ENCODE measurements at places on chromosomes 1 and 21.
A peak's percentile ranks its signal among the peaks of the same experiment; 100 is the strongest.

GRCh38 chr1:222926566-222926965, 111.7 kb downstream of the DISP1 start:
- no peak for DNase-seq

GRCh38 chr1:14215151-14215550, 383.3 kb upstream of the KAZN start:
- DNase-seq: no peak

GRCh38 chr1:230251644-230252191, 174.4 kb downstream of the PGBD5 start:
- no peak for DNase-seq

- DNase-seq: peak; percentile 37
These were observed at the start of gene FNDC5 for GRCh38 chr1:32870615-32871363. Gene FNDC5 (minus strand): TSS chr1:32870912.

- no peak for DNase-seq
These were observed 152.0 kb downstream of the LMX1A start for GRCh38 chr1:165204548-165204947.

GRCh38 chr1:44048532-44049215, 17.4 kb upstream of the SLC6A9 start:
- no peak for DNase-seq

GRCh38 chr1:1020415-1021009, 592 bp downstream of the AGRN start:
- peak; percentile 62 for DNase-seq

GRCh38 chr1:10698726-10699469, 97.5 kb downstream of the CASZ1 start:
- DNase-seq: no peak

DNA sequence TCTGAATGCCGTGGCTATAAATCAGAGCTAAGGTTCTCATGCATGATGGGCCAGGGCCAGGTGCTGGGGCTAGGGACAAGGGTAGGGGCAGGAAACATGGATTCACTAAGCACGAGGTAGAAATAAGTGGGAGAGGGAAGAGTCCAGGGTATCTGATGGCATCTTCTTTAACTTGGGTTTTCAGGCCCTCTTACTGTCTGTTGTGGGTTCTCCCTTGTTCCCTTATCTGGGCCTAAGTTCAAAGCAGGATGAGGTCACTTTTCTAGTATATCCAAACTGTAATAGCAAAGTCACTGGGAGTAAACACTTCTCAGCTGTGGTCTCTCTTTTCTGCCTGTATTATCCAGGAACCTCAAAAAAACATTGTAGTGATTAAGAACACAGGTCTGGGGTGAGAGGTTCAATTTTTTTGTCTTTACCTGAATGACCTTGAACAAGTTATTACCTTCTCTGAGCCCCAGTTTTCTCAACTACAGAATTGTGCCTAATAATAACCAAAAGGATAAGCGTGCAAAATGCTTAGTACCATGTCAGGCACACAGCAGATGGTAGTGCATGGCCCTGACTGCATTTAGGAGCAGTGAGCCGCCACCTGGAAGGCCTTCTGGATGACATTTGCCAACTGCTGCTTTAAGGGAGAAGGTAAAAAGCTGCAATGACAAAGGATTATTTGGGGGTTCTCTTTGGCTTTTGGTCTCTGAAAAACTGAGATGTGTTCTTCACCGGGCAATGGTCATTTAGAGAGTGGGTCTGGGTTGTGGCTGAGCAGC, 53.6 kb upstream of the A3GALT2 start:
- DNase-seq: no peak

- no peak for DNase-seq
These were observed 11.0 kb downstream of the KRTAP10-1 start for GRCh38 chr21:44529011-44529421.

GRCh38 chr21:17390569-17390968, 122.3 kb upstream of the CXADR start:
- DNase-seq: no peak

DNA sequence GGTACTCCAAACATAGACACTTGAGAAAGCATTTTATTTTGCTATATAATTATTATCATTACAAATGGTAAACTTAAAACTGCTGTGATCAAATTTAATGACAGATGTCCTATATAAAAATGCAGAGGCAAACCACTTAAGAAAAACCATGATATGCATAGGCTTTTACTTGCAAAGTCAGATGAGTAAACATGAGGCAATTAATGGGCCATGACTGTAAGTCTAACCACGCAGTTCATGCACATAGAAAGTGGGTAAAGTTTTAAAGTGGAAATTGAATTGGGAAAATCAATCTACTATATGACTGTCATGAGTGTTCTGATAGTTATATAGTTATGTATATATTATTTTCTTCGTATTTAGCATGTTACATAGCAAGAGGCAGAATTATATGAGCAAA, 219.2 kb downstream of the PTPRC start:
- DNase-seq: no peak

DNA sequence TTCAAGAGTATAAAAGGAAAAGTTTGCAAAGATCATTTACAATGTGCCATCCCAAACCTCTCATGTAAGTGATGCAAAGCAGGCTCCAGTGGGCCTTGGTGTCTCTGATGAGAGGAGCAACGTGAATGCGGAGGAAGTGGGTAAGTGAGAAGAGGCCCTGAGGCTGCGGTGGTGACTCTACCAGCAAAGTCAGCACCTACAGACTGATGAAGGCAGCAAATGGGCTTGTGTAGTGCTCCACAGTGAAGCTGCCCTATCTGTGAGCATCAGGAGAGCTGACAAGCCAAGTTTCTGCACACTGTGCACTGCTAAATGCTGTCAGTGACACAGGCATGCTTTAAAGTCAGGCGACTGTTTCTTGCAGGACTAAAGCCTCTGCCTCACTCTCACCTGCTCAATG, 15.6 kb upstream of the RAP1A start:
- DNase-seq: peak; percentile 57

- no peak for DNase-seq
These were observed 20.1 kb upstream of the PEX10 start for GRCh38 chr1:2432441-2432844.

DNA sequence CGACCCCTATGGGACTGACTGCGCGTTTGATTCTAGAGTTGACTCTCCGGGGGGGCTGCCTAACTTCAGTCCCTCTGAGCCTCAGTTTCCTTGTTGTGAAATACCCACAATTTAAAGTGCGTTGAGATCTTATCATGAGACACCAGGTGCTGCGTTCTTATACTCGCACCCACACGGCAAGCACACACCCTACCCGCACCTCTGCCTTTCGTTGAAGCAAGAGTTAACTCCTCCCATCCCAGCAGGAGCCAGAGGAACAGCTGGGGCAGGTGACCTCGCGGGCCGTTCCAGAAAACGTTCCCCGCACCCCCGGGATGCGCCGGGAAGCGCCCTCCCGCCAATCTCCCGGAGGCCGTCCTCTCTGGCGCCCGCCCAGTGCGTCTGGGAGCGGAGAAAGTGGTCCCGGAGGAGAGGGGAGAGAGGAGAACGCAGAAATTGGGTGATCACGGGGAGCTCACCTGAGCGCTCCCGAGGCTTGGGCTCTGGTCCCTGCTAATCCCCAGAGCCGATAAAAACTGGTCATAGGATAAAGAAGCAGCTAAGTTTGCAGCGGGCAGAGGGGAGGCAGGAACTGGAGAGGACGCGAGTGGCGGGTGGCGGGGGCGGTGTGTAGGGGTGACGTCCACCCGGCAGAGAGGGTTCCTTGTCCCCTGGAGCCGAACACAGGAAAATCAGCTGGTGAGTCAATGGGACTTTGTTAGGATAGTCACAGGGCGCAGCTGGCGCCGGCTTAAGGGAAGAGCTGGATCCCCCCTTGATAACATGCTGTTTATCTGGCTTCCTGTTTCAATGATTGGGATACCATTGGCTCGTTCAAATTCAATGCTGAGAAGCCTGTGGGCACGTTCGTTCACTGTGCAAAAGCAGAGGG, 869 bp downstream of the NAV1 start:
- peak; percentile 24 for DNase-seq

GRCh38 chr1:45923343-45923742, 119.9 kb downstream of the MAST2 start:
- DNase-seq: no peak

GRCh38 chr1:154179946-154180687, 11.8 kb downstream of the TPM3 start:
- DNase-seq: peak; percentile 79

- DNase-seq: no peak
These were observed 277.5 kb downstream of the PDE4B start for GRCh38 chr1:66069976-66070876.

GRCh38 chr1:206112600-206113301, 4.4 kb downstream of the AVPR1B start:
- DNase-seq: no peak

GRCh38 chr1:201335174-201335870, 42.2 kb downstream of the TNNT2 start:
- no peak for DNase-seq

DNA sequence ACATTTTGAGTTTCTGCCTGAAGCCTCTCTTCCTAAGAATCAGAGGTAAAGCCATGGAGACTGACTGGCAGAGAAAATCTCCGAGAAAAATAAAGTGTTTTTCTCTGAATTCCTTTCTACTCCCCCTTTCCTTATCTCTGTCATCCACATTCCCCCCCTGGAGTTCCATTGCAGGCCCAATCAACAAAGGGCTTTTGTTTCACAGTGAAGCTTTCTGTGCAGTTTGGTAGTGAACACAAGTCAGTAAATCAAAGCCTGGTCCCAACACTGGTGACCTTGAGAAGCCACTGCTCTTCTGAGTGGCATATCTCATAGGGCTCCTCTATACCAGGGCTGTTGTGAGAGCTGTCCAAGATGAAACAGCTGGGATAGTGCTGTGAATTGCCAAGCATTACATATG, 228.4 kb downstream of the SEC16B start:
- DNase-seq: no peak

- DNase-seq: no peak
These were observed 36.8 kb downstream of the KCNAB2 start for GRCh38 chr1:6082430-6082971.

GRCh38 chr1:237287876-237288521, 246.0 kb downstream of the RYR2 start:
- DNase-seq: no peak

- DNase-seq: no peak
These were observed 253.1 kb upstream of the IRF2BP2 start for GRCh38 chr1:234862944-234863515.

DNA sequence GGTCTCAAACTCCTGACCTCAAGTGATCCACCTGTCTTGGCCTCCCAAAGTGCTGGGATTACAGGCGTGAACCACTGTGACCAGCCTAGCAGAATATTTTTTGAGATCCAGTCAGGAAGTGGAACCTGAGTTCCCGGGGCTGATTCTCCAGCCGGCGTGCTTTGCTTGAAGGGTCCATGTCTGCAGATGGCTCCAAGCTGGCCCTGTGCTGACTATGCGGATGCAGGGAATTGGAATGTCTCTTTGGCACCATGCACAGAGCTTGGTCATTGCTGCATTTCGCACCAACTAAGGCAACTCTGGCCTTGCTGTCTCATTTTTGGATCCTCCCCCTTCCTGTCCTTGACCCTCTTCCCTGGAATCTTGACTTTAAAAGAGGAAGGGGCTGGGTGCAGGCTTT, 28.1 kb downstream of the ARHGEF10L start:
- no peak for DNase-seq

DNA sequence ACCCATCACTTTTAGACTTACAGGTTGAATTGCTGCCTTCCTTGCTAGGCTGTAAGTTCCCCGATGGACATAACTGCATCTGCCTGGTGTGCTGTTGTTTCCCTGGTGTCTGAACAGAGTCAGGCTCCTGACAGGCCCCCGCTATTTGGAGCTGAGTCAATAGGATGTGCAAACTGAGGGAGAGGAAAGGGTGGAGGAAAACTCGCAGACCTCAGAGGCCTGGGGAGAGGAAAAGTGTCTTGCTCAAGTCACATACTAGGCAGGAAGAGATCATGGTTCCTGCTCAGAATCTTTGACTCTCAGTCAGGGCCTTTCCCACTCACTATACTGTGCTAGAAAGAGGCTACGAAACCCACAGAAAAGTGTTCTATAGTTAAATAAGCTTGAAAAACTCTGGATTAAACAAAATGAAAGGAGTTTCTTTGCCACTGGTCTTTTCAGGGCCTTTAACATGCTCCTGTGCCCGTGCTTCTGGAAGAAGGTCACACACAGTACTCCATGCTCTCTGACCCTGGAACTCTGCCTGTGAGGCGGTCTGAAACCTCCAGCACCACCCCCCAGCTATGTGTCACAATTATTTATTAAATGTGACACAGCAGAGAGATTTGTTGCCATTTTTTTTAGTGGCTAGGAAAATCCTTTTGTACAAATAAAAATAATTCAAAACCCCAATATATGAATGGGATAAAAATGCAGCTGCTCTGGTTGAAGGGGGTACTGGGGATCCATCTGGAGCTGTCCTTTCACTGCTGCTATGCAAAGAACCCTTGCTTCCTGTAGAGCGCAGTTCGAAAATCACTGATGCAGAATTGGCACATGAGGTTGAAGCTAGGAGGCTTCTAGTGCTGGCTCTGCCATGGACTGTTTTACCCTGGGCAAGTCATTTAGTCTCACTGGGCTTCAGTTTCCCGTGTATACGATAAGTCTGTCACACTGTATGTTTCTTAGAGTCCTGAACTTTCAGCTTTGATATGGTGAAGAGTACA, 20.1 kb upstream of the CDCP2 start:
- DNase-seq: no peak

DNA sequence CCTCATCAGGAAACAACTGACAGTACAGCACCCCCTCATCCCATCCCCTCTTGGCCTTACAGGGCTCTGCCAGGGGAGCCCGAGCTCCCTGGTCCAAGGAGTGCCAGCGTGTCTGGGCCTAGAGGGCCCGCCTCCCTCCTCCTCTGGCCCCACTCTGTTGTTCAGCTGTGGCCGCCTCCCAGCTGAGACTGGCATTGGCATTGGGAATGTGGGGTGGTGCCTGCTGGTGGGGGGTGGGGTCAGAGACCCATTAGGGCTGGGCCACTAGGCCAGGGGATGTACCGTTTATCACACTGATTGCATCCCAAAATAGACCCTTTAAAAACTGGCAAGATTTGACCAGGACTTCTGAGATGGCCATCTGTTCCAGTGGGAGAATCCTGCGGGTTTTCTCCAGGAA, 1.4 kb downstream of the LDLRAP1 start:
- DNase-seq: no peak

DNA sequence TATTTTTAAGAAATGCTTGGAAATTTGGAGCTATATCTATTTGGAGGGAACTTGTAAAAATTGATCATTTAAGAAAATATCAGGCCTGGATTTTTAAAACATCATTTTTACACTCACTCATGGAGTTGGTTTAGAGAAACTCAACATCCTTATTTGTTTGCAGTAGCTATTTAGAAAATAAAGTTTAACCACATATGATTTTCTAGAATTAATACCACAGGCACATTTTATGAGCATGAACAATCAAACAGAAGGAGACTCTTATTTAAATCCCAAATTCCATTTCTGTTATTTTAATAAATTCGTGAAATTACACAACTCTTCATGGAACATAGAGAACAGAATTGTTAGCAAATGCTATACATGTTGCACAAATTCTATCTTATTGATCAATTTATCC, 3.2 kb downstream of the CDKN2C start:
- no peak for DNase-seq

- peak; percentile 27 for DNase-seq
These were observed 323.6 kb downstream of the MRPL39 start for GRCh38 chr21:25283720-25284119.
